ENCODE measurements at places on chromosomes 13 and 19.

- DNase-seq = no peak
These were observed 113.8 kb downstream of the SLITRK6 start for GRCh38 chr13:85685436-85685835.

DNA sequence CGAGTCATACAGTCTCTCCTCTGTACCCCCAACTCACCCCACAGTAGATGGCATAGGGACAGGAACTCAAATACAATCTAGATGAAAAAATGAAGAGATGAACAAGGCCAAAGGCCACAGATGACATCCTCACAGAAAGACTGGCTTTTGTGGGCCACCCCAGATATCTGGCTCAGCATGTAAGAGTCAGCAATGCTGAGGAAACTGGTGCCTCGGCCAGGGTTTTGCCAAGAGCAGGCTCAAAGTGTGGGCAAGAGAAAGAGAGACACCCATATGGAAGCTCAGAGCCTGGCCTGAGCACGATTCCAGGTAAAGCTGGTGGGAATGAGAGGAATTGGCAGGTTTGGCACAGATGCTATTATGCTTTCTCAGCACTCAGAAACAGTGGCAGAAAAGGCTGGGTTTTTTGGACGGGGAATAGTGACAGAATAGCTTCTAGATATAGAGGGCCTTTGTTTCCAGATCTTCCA lies 460.6 kb downstream of the FOXO1 start:
- no peak for DNase-seq

GRCh38 chr13:52945348-52945747 lies 83.3 kb upstream of the OLFM4 start:
- DNase-seq = no peak

GRCh38 chr19:2645826-2646225 lies 56.7 kb downstream of the GNG7 start:
- DNase-seq = no peak

- DNase-seq = peak; percentile 89
These were observed 152.2 kb upstream of the UBL3 start for GRCh38 chr13:30002577-30002976.
